ENCODE measurements at places on chromosomes 3 and 15. TPM values are rescaled to one million over a fixed set of nuclear protein-coding genes. Genes with fewer than 3 reads are reported as not detected.

The ARHGAP31 gene
- 9.4 TPM for total RNA-seq

The CLRN1 gene
- total RNA-seq, result 3.4 TPM

The GRAMD2A gene
- 1.9 TPM for total RNA-seq

The CSPG4 gene
- total RNA-seq, result 84.0 TPM

The ITGB5 gene
- total RNA-seq, result 143 TPM

DNA sequence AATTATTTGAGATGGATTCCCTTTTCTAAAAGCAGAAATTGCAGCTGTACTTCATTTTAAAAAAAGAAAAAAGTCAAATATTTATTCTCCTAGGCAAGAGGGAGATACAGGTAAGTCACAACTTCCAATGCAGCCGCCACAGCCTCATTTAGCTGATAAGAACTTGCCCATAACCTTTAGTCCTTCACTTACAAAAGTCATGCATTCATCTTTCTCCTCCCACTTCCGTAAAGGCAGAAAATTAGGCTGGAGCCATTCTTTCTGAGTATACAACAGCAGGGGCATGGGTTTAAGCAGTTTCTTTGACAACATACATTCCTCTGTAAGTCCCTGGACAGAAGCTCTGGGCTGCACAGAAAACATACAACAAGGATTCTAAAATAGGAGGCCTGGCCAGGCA lies 4.3 kb downstream of the SUCLG2 start:
- DNase-seq, result no peak

DNA sequence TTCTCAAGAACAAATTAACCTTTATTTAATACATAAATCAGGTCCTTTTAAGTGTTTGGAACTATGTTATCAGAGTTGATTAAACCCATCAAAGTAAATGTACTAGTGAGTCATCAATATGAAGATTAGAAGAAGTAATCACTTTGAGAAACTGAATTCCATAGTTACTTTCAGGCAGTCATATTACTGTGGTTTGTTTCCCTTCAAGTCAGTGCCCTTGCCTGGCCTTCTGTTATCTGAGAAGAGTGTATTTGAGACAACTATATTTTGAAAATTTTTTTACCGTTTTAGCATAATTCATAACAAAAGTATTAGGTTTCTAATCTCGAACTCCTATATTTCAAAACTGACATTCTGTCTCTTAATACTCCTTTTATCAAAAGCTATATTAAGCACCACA lies 73.6 kb downstream of the GMPS start:
- DNase-seq, result no peak

GRCh38 chr3:171293142-171293782 lies 166.9 kb downstream of the TNIK start:
- DNase-seq, result no peak

DNA sequence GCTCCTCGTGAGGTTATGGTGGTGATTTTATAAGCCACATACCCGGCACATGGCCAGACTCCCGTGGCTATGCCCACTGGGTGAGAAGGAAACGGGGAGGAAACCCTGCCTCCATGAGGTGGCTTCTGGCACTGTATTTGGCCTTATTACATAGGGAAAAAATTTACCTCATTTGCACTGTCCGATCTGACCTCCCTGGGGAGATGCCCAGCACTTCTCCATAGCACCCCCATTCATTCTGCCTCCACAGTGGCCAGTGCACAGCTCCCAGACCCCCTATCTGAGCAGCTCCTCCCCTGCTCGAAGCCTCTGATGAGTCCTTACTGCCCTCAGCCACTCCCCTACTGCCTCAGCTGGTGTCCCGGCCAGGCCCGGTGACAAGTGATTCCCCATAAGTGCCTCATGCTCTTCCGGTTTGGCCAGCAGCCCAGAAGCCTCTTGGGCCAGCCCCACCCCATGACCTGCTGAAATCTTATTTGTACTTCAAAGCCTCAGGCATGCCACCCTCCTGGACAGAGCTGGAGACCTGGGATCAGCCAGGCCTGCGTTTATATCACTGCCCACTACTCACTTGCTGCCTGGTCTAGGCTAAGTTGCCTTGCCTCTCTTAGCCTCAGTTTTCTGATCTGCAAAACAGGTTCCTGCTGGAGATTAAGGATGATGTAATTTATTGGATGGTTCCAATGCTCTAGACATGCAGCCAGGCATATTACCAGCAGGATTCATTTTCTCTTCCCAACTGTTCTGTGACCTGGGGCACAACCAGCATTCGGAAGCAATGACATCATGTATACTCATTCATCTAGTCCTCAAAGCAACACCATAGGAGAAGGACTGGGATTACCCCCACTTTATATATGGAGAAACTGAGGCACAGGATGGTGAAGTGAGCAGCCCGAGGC lies 30.6 kb upstream of the SLC6A6 start:
- peak; percentile 46 for DNase-seq

DNA sequence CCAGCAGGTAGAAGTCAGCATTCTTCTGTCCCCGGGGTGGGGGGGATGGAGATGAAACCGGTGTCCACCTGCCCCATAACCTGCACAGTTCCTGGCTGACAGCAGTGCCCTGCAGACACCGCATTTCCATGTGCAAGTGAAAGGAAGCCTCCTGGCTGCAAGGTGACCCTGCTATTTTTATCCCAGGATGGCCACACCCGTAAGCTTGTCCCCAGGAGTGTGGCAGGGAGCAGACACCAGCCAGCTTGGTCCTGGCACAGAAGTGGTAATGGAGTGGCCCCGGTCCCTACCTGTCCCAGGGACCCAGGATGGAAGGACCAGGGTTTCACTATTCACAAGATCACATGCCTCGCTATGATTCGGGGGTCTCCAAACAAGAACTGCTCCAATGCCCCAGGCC lies 85.3 kb upstream of the RPL32 start:
- no peak for DNase-seq

GRCh38 chr3:193546129-193546528 lies 8.6 kb downstream of the ATP13A4 start:
- no peak for DNase-seq

DNA sequence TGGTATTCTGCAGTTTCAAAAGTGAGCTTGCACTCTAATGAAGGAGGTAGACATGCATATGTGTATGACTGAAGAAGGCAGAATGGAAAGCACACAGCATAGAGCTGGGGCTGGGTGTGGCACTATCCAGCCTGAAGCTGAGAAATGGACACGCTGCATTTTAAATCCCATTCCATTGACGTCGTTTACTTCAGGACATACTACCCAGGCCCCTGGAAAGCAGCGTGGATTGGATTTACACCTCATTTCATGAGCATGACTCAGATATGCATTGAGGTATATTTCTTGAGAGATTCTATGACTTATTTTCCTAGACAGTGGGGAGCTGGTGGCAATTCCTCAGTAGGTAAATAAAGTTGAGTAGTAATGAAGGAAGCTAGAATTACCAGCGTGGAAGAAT lies 101.4 kb downstream of the ABI3BP start:
- DNase-seq, result no peak

- DNase-seq, result no peak
Measured at GRCh38 chr3:152258448-152259393, 10.0 kb upstream of the MBNL1 start.

DNA sequence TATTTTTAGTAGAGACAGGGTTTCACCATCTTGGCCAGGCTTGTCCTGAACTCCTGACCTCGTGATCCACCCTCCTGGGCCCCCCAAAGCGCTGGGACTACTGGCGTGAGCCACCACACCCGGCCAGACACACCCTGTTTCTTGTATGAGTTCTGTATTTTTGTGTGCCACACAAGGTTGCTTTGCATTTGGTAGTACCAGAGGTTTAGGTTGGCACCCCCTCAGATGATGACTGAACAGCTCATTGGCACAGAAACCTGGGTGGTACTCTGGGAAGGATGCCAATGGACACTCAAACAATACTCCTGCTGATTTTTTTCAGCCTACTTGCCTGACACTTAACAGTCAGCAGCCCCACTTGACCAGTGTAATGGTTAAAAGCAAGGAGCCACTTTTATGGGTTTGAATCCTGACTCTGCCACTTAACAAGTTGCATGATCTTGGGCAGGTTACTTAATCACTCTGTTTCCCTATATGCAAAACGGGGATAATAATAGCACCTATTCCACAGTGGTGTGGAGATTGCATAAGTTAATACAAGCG lies 39.2 kb upstream of the BCL2A1 start:
- no peak for DNase-seq

GRCh38 chr3:183591881-183592521 lies 36.5 kb upstream of the KLHL6 start:
- DNase-seq, result no peak
